ENCODE measurements at places on chromosomes 12 and 14.

GRCh38 chr12:13362260-13362841 is 165.8 kb downstream of the EMP1 start:
- no peaks in the 10 kb centered on the region for H3K27me3 ChIP-seq
- no peaks in the 10 kb centered on the region for H3K4me1 ChIP-seq
- no peak overlapping the region for H3K27ac ChIP-seq
- H3K4me3 ChIP-seq, result no peak overlapping the region

DNA sequence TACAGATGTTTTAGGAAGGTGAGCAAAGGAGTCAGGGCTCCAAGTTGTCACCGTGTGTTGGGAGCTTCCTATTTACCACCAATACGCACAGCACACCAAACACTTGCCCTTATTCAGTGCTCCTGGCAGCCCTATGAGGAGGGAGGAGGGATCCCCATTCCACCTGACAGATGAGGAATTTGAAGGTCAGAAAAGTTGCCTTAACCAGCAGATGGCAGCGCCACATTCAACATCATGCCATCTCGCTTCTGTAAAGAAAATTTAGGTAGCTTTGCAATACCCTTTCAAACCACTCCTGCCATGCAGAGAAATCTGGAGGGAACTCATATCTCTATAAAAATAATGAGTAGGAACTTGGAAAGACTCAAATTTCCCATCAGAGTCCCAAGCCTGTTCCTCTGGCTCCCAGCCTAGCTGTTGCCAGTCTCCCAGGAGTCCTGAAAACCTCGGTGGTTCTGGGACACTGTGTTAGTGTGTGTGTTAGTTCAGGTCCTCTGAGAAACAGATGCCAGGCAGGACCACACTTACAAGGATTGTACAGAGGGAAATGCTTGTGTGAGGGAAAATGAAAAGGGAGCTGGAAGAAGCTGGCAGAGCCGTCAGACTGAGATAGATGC is 410.5 kb downstream of the MED13L start:
- no peaks in the 10 kb centered on the region for H3K36me3 ChIP-seq
- H3K27ac ChIP-seq, result no peak overlapping the region
- H3K27me3 ChIP-seq, result no peaks in the 10 kb centered on the region
- peaks cover 11% of the 10 kb centered on the region for H3K4me1 ChIP-seq
- H3K4me3 ChIP-seq, result no peak overlapping the region

- no peaks in the 10 kb centered on the region for H3K27me3 ChIP-seq
- H3K4me1 ChIP-seq, result no peaks in the 10 kb centered on the region
- no peak overlapping the region for H3K27ac ChIP-seq
- no peaks in the 10 kb centered on the region for H3K36me3 ChIP-seq
- DNase-seq, result no peak
- H3K4me3 ChIP-seq, result no peak overlapping the region
Measured at GRCh38 chr14:56215180-56215579, 97.0 kb downstream of the PELI2 start.

- 0 out of 2 replicates have a peak overlapping the region, but pooled peaks have one; percentile 17 for H3K4me3 ChIP-seq
- no peaks in the 10 kb centered on the region for H3K36me3 ChIP-seq
- H3K27me3 ChIP-seq, result no peaks in the 10 kb centered on the region
Measured at GRCh38 chr14:61930101-61930857, 168.1 kb downstream of the SNAPC1 start.

DNA sequence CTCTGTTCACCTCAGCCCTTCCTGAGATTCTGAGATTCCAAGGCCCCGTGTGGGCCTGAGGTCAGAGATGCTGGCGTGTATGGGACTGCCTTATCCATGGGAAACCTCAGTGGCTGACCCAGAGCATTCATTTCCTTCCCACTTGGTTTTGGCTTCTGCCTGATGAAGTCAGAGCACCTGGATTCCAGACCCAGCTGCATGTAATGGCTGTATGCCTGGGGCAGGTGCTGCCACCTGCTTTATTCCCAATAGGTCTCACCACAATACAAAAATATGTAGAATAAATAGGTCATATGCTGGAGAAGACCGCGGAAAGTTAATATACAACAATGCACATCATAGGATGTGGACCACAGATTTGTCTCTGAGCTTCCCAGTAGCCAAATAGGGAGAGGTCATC is 25.6 kb downstream of the FIGNL2 start:
- no peak for DNase-seq
- H3K27ac ChIP-seq, result no peak overlapping the region
- peaks cover 18% of the 10 kb centered on the region for H3K27me3 ChIP-seq
- peaks cover 7% of the 10 kb centered on the region for H3K4me1 ChIP-seq

All from H1 (cell line).